CD8-positive, alpha-beta memory T cell (primary cell): ENCODE measurements at places on chromosomes 5 and 9. TPM values are rescaled to one million over a fixed set of nuclear protein-coding genes. Genes with fewer than 3 reads are reported as not detected.

RGMB gene
- 5.1 TPM for total RNA-seq

- no peak for DNase-seq
These were observed 41.4 kb upstream of the CPLX2 start for GRCh38 chr5:175829813-175830585.

DNA sequence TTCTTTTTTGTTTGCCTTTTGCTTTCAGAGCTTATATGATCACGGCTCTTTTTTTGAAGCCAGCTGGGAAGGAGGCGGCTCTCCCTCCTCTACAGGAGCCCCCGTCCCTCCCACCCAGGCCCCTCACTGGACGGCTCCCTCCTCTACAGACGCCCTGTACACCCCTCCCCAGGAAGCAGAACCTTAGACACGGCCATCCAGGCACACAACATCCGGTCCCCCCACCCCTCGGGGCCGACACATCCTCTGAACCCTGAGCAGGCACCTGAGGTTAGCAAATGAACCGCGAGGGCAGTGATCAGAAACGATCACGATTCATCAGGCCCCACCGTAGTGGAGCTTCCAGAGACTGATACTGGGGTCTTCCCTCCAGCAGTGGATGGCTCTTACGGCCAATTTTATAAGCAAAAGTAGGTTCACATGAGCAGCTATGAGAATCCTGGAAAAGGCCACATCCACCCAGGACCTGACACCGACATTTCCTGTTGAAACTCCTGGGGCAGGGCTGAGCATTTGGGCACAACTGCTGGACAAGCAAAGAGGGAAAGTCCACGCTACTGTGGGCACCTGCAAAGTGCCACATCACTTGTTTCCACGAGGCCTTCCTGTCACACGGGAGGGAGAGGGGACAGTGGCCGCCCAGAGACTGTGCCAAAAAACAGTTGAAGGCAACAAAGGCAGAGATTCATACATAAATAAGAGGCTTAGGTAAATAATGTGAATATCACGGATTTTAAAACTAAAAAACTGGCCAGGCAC, 78.9 kb downstream of the SEMA4D start:
- DNase-seq = peak; percentile 59

DNA sequence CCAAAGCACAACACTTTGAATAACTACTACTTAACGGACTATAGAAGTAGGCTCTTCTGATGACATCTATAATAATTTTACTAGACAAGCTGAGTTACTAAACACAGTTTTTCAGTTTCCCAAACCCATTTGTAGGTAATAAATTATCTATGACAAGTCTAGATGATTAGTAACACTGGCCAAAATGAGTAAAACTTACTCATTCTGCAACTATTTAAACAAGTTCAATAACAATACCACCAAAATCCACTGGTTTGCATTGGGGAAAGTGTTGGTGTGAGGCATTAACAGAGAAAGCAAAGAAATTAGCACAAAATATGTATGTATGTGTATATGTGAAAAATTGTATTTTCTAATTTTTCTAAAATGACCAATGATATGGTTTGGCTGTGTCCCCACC, 119.3 kb downstream of the NR2F1-AS1 start:
- DNase-seq = no peak

DNA sequence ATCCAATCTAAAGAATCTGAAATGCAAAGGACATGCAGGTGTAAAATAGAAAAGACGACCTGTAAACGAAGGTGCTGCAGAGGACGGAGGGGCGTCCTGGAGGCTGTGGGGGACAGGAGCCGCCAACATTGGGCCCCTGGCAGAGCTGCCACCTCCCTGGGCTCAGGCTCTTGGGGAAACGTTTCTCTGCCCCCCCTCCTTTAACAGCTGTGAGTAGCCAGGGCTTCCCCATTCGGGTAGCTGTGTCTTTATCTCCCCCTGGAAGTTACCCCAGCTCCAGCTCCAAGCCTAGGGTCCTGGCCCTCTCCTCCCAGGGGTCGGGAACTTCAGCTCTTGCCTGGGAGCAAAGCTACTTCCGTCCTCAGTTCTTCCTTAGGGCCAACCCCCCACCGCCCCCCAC, 51.5 kb downstream of the PSD2 start:
- no peak for DNase-seq
